CMK (cell line): ENCODE measurements at places on chromosomes 5 and 9.

GRCh38 chr9:131671133-131671520 lies 68.7 kb downstream of the RAPGEF1 start:
- DNase-seq = no peak

DNA sequence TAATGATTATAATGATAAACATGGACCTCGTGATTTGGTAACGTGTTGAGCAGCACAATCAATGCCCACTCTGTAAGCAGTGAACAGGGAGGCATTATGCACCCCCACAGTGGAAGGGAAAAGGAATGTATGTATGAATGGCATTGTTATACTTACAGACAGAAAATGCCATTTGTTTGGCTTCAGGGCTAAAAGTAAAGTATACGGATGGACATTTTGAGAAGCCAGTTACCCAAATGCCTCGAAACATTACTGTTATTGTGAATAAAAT lies 260.2 kb upstream of the PPP1R2B start:
- DNase-seq = no peak

GRCh38 chr9:16417161-16417560 lies 453.3 kb downstream of the BNC2 start:
- no peak for DNase-seq

DNA sequence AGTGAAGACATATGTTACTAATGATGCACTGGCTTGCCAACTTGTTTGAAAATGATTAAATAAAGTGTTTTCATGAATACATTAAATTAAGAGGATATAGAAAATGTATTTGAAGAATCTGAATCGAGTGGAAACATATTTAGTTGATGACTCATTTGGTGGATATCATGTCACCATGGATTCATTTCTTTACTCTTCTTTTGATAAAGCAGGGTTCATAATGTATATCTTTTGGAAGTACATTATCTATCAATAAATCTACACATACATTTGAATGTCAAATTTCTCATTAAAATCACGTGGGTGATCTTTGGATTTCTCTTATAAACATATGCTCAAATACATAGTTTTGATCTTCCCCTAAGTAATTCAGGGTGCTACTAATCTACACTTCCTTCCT lies 1148.1 kb upstream of the ACO1 start:
- DNase-seq = no peak

GRCh38 chr5:118068886-118069285 lies 919.5 kb downstream of the DTWD2 start:
- no peak for DNase-seq

DNA sequence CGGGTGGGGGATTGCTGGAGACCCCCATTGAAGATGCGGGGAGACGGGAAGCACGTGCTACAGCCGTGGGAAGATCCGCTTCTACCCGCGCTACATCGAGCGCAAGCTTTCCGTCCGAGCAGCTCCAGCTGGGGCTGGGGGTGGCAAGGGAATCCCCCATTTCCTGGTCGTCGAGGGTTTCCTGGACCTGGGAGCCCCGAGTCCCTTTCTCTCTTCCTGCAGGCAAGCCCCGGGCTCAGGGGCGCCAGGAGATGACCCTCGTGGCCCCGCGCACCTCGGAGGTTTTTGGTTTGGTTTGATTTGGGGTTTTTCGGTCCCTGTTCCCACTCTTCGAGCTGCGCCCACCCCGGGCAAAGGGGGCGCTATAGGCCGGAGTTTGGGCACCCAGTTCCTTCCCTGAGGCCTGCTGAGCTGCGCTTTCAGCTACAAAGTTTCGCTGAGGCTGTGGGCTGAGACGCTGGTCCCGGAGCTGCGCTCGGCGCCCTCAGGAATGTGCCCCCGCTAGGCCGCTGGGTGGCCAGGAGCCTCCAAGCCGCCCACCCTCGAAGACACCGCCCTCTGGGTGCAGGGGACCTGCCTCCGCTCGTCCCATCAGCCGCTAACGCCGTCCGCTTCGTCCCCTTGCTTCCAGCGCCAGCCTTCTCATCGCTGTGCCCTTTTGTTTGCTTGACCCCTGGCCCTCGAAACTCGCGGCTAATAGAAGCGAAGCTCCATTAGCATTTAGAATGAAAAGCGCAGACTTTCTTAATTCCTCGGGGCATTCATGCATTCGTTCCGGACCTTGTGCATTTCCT lies 2.9 kb downstream of the NR4A3 start:
- no peak for DNase-seq

DNA sequence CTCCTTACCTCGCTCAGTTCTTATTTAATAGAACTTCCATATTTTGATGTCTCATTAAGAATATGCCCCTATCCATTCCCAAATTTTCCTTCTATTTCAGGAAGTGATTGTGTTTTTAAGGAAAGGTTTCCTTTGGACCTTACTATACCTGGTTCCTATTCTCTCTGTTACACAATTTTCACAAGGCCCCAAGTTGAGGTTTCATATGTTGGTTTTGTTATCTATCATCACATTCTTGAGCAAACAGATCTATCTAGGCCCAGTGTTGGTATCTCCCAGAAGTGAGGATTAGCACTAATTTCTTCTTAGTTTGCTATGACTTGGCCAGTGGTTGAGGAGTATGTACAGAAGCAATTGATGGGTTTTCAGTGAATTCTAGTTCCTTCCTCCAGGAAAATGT lies 41.5 kb downstream of the ALG2 start:
- DNase-seq = no peak

DNA sequence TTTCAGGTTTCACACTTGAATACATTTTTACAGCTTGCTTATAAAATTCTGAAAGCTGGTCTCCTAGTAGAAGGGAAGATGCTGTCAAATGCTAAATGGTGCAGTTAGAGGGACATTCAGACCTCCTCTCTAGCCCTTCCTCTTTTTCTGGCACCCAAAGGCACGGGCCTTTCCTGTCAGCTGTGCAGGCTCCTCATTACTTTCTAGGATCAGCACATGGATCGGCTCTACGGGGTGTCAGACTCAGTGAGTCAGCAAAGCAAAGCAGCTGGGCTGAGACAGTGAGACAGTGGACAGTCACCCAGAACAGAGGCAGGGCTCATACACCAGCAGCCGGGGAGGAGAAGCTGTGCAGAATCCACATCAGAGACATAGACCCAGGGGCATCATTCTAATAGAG lies 80.0 kb upstream of the TNC start:
- DNase-seq = no peak

DNA sequence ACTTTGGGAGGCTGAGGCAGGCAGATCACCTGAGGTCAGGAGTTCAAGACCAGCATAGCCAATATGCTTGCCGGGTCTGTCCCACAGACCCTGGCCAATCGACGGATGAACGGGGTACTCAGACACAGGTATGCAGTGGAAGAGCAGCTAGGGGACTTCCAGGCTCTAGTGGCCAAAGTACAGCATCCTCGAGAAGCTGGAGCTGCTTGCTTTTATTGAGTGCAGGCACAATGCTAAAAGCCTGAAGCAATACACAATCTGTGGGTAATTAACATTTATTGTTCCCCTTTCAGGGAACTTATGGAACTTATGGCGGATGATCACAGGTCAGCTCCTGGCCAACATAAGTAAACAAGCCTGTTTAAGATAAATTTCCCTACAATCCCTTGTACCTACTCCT lies 32.8 kb upstream of the SEMA4D start:
- no peak for DNase-seq

DNA sequence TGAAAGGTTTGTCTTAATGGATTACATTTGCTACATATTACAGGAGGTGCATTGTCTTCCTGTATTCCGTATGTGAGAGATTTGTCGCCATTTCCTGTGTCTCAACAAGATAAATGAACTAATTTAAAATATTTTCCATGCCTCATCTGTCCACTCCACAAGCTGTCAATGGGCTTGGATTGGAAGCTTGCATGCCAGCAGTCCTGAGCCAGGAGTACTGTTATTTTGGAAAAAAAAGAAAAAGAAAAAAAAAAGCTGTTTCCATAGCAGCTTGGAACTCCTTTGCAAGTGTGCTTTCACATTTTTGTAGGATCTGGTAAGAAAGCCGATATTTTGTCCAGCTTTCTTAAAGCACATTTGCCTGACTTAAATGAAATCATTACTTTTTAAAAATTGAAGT lies 330.8 kb downstream of the KDM4C start:
- DNase-seq = no peak

GRCh38 chr5:112711436-112711835 lies 26.2 kb upstream of the APC start:
- DNase-seq = no peak

- no peak for DNase-seq
Measured at GRCh38 chr5:133275631-133276030, 223.8 kb downstream of the HSPA4 start.

- DNase-seq = no peak
Measured at GRCh38 chr9:89628601-89629000, 23.8 kb downstream of the GADD45G start.

GRCh38 chr5:127486471-127486870 lies 31.0 kb upstream of the PRRC1 start:
- no peak for DNase-seq

DNA sequence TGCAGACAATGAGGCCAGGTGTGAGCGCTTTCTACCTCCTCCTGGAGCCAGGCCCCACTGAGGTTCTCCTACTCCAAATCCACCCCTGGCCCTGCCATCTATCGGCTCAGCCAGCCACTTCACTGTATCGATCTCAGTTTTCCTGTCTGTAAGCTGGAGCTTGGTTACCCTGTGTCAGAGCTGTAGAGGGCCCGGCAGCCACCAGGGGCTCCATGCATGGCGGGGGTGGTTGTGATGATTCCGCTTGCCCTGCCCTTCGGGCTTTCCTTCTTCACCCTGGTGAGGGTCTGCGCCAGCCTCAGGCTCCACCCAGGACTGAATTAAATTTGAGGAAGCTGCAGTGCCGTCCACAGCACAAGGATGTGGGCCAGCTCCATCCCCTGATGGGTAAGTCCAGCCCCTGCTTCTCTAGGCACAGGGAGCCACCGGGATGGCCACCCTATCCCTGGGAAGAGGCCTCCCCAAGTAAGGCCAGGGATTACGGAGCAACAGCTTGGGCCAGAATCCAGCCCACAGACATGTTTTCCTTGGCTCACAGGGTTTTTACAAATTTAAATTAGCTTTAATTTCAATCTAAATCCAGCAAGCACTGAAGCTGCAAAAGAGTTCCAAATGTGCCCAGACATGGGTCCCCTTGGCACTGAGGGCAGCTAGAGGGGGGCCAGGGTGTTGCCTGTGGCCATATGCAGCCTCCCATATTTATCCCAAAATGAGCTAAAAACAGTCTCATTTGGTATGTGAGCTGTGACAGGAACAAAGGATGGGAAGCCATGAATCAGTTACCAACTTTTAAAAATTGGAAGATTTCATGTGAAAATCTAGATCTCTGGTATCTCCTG lies 89.1 kb upstream of the FBXW11 start:
- no peak for DNase-seq

DNA sequence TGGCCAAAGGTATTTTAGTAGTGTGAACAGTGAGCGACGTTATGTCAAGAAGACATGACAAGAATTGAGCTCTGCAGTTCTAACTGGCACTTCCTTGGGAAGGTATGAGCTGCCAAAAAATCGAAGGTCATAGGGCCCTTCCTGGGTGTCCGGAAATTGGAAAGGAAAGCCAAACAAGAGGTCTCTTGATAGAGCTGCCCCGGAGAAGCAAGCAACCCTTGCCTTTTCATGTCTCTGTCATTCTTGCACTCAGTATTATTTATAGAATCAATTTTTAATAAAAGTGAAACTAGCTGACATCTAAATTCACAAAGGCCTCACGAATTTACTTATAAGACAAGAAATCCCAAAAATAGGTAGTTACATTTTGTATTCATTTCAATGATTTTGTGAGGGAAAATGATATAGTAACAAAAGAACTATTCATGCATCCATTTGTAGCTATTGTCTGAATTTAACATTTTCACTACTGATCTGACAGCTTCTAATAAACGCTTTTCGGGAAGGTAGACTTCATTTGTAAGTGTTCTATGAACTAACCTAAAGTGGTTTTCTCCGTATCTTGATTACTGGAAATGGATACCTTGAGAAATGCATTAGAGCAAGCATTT lies 113.8 kb upstream of the VCAN start:
- DNase-seq = no peak

DNA sequence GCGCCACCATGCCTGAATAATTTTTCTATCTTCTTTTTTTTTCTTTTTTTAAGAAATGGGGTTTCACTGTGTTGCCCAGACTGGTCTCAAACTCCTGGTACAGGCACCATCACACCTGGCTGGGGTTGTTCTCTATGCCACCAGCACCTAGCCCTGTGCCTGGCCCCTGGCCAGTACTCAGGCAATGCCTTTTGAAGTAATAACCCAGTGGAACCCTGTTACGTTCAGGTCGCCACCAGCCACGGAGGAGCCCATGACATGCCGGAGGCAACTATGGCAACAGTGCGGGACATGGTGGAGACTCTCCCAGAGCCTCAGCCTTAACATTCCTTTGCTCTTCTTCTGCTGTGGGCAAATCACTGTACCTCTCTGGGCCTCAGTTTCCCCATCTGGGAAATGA lies 14.1 kb downstream of the COL15A1 start:
- DNase-seq = no peak

- DNase-seq = no peak
Measured at GRCh38 chr9:86978922-86979474, 31.7 kb upstream of the GAS1 start.

- DNase-seq = no peak
Measured at GRCh38 chr9:120431268-120431667, 148.7 kb downstream of the CDK5RAP2 start.

- DNase-seq = no peak
Measured at GRCh38 chr5:150604010-150604409, 36.5 kb upstream of the SYNPO start.

- no peak for DNase-seq
Measured at GRCh38 chr5:50445296-50445949, 4.3 kb upstream of the EMB start.

- DNase-seq = no peak
Measured at GRCh38 chr5:31415009-31415923, 116.6 kb downstream of the DROSHA start.

- no peak for DNase-seq
Measured at GRCh38 chr9:82331079-82331478, 342.5 kb downstream of the SPATA31D1 start.

- peak; percentile 72 for DNase-seq
Measured at GRCh38 chr5:109410389-109411148, 795 bp upstream of the PJA2 start.

- DNase-seq = no peak
Measured at GRCh38 chr9:119177196-119177595, 192.0 kb downstream of the BRINP1 start.

DNA sequence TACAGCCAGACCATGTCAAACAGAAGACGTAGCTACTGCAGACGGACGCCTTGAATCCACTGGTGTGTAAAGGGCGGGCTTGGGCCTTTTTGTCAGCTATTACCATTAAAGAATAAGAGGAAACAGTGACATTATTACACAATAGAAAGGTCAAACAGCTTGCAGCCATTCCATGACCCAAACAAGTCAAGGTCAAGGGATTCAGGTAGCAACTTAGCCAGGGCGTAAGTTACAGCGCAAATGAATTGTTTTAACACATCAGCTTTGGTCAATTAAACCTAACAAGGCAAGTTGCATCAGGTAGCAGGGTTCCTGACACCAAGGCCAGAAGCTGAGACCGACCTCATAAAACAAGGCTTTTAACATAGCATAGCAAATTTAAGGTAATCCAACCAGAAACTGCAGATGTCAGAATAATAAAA lies 15.3 kb downstream of the NFIB start:
- no peak for DNase-seq

DNA sequence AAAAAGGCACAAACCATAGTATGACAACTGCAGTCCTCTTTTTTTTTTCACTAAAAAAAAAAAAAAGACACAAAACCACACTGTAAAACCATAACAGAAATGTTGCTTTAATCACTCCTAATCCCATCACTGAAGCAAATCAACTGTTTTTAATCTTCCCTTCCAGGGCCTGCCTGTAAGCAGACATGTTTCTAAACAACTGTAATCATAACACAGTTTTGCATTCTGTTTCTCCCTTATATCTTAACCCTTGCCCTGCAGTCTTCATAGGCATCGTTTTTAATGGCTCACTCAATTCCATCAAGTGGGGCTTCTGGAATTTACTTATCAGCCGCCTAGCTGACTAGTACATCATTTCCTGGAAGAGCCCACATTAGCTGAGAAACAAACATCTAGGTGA lies 111.0 kb upstream of the SLC25A48 start:
- DNase-seq = no peak
